ENCODE measurements at places on chromosomes 7 and 10.
A peak's percentile ranks its signal among the peaks of the same experiment; 100 is the strongest.

- no peak for DNase-seq
Measured at GRCh38 chr7:19224951-19225350, 79.7 kb upstream of the FERD3L start.

DNA sequence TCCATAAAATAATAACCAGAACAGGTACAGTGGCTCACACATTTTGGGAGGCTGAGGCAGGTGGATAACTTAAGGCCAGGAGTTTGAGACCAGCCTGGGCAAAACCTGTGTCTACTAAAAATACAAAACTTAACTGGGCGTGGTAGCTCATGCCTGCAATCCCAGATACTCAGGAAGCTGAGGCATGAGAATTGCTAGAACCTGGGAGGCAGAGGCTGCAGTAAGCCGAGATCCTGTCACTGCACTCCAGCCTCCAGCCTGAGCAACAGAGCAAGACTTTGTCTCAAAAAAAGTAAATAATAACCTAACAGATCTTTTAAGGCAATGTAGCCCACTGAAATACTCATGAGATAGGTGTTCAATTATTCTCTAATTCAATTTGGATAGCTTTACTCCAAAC, 107.1 kb upstream of the ASAH2 start:
- DNase-seq, result no peak

GRCh38 chr7:129285111-129285510, 60.3 kb downstream of the AHCYL2 start:
- no peak for DNase-seq

- no peak for DNase-seq
Measured at GRCh38 chr10:72344932-72345331, 9.8 kb downstream of the DNAJB12 start.

GRCh38 chr7:1694611-1695511, 24.8 kb downstream of the ELFN1 start:
- no peak for DNase-seq

DNA sequence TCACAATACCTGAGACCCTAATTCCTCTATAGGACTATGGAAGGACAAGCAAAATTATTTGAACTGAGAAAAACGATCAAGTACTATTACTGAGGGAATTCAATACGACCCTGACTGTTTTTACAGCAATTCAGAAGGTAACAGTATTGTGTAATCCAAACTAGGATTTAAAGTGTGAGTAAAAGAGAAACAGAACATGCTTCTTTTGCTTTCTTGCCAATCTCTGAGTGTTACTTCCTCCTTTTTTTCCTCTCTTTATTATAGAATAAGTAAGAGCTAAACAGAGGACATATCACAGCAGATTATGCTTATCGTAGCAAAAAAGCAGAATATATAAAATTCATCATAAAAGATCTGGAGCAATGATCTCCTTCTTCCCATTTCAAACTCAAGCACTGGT, 292.1 kb downstream of the THSD7A start:
- no peak for DNase-seq

DNA sequence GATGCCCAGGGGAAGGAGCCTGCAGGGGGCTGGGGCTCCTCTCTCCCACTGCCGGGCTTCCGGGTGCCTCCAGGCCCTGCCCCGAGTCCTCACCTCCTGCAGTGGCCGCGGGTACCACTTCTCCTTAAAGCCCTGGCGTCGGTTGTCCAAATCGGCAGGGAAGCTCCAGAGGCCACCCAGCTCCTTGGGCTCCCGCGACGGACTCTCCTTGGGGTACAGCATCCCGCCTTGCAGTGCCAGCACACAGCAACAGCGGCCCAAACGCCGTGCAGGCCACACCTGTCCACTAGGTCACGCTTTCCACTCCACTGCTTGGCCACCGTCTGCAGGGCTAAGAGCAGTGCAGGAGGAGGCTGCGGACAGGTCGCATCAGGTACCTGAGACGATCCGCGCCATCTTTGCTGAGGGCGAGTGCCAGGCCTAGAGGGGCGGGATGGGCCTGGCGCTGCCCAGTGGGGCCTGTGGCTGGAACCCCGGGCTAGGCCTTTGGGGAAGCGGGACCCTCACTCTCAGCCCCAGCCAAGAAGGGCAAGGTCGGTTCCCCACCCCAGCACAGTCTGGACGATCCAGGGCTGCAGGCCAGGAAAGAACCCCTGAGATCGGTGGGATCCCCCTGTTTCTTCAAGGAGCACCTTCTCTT, 47.7 kb upstream of the ZNF479 start:
- DNase-seq, result no peak

- no peak for DNase-seq
Measured at GRCh38 chr7:77830649-77831355, 32.2 kb downstream of the PHTF2 start.

DNA sequence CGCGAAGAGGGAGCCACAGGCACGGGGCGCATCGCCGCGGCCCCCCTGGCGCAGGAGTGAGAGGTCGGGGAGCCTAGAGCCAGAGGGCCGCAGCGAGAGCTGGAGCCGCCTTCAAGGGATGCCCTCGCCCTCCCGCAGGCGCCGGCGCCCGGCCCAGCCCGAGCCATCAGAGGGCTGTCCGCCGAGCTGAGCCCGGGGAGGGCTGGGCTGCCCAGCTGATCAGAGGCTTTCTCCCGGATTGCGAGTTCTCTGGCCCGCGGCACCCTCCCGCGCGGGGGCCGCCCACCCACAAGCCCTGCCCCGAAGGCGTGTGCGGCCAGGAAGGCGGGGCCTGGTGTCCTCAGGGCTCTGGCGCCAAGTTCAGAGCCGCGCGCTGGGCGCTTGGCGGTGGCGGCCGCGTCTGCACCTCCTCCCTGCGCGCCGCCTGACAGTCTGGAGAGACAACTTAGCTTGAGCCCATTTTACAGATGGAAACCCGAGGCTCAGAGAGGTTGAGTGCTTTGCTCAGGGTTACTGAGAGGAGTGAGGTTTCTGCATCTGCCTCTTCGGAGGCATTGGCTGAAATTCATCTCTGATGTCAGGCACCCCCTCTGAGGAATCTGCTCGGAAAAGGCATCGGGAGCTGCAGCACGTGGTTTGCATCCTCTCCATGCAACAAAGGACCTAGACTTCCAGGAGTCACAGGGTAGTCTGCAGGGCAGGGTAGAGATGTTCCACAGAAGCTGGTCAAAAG, 3.8 kb upstream of the ANTXRL start:
- DNase-seq, result peak; percentile 37

- peak; percentile 81 for DNase-seq
Measured at GRCh38 chr10:95308389-95309302, 17.8 kb upstream of the PDLIM1 start.

GRCh38 chr10:12733271-12733670, 268.2 kb downstream of the CCDC3 start:
- no peak for DNase-seq

DNA sequence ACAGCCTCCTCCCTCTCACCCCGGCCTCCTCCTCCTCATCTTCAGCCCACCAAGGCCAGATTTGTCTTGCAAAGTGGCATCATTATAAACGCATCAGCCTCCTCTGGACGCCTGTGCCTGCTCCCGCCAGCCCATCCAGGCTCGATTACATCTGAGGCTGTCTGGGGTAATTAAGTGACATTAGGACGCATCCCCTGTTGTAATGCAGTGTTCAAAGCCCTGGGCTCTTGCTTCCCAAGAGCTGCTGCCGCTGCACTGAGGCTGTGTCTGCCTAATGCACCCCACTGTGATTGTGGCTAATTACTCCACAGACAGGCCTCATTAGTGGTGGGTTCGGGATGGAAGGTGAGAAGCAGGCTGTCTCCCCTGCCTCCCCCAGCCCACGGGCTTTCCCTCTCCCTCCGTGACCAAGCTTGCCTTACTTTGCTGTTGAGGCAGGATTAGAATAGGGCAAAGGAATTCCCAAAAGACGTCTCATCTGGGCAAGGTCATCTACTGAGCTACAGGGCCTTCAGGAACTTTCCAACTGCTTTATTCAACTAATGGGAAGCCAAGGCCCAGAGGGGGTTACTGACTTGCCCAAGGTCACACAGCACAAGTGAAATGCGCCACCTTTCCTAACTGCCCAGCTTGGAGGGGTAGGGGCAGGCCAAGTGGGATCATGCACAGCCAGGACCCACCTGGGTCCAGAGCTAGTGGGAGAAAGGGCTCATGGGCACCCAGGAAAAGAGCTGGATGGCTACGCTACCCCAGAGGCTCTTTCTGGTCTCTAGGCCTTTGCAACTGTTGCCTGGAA, 66.2 kb upstream of the PCBD1 start:
- DNase-seq, result no peak

DNA sequence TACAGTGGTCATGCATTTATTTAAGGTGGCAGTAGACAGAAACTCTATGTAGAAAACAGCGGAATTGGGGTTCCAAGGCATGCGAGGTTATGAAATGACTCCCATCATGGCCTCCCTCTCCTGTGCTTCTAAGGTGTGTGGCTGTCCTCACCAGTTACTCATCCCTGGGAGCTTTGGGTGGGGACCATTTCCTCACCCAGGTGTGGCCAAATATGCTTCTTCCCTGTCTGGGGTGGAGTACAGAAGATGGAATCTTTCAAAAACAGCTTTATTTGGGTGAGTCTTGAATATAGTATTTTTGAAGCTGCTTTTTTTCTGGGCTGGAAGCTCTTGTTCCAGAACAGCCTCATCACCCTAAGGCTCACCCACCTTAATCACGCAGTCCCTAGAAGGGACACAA, 139.0 kb downstream of the NRF1 start:
- no peak for DNase-seq

DNA sequence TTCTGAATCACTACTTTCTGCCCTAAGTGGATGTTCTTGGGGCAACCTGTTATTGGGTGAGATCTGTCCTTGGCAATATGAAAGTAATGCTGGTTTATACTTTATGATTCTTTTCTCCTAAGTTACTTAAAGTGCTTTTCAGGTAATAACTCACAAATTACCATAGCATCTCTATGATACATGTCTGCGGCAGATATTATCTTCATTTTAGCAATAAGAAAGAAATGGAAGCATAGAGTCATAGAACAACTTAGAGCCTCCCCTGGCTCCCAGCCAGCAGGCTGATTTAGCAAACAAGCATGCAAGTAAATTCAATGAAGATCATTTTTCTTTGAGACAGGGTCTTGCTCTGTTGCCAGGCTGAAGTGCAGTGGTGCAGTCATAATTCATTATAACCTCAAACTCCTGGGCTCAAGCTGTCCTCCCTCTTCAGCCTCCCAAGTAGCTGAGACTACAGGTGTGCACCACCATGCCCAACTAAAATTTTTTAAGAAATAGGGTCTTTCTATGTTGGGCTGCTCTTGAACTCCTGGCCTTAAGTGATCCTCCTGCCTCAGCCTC, 38.1 kb upstream of the GRM8 start:
- DNase-seq, result no peak

GRCh38 chr10:5168897-5169420, 16.0 kb downstream of the AKR1C8 start:
- no peak for DNase-seq

DNA sequence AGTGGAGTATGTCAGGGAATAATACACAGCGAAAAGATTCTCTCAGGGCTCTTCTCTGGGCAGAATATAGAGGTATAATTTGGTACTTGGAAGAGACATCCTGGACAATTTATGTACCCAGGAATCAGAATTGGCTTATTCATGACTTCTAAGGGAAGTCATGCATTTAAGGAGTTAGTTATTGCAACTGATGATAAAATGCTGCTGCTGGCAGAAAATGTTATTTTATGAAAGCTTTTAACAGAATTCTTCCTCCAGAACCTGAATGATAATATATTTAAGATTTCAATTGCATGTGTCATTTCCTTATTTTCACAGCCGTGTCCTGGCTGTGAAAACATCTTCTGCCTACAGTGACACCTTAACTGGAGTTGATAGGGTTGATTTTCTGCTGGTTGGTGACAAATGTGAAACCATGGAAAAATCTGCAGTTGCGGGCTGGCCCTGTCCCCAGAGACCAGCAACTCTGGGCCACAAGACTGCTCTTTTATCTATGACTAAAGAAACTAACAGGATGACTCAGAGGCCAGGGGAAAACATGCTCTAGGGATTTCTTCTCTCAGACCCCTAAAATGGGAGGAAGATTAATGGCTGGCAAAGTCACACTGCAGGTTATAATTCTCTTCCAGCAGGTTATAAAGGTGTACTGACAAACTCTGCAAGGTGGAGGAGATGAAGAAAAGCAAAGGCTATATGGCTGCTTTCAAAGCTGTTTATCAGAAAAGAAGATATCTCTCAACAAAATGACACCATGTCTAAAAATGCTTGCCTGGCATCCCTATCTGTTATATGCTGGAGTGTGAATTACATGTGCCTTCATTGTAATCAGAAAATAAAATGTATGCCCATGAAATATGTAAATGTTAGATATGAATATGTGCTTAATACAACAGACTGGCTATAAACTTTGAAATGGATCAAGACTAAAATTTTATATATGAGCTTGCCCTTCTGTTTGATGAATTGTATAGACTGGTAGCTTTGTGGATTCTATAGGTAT, 12.1 kb upstream of the TRUB1 start:
- DNase-seq, result no peak

GRCh38 chr10:71371750-71372166, 25.0 kb upstream of the CDH23 start:
- DNase-seq, result no peak

GRCh38 chr10:128727114-128727513, 600.9 kb upstream of the MKI67 start:
- DNase-seq, result no peak

- peak; percentile 45 for DNase-seq
Measured at GRCh38 chr7:55415173-55415778, 50.1 kb downstream of the LANCL2 start.

DNA sequence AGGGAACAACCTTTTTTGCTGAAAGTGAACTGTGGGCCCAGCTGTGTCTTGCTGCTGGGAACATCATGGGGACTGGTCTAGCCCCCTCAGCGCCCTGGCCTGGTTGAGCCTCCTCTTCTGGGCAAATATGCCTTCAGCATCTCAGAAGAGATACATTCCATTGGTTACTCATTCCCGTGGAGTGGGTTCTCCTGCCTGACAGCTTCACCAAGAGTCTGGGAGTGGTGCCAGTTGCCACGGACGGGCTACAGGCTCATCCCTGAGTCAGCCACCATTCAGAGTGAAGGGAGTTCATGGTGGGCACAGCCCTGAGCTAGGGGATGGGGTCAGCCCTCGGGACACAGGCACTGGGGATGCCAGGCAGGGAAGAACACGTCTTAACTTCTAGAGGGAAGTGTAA, 81.9 kb downstream of the RAMP3 start:
- DNase-seq, result peak; percentile 54

- no peak for DNase-seq
Measured at GRCh38 chr10:97270523-97271154, 21.8 kb downstream of the ARHGAP19 start.

- no peak for DNase-seq
Measured at GRCh38 chr10:133257489-133258065, 19.1 kb downstream of the ADAM8 start.

- DNase-seq, result peak; percentile 25
Measured at GRCh38 chr10:78865538-78865875, 203.3 kb upstream of the ZMIZ1 start.

DNA sequence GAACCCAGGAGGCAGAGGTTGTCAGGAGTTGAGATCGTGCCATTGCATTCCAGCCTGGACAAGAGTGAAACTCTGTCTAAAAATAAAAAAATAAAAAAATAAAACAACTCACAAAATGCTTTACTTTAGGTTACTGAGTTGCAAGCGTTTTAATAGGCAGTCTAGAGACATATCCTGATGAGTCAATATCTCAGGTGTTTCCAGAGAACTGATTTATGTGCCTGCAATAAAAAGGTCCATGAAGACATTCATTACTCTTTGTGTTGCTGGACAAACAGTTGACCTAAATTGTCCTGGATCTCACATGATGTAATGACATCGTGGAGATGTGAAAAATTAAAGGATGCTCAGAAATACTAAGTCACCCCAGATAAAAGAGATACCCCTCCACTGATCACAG, 31.5 kb downstream of the CDNF start:
- DNase-seq, result no peak

Measured in stromal cell of bone marrow (primary cell).